Left lobe of liver (tissue), 2 donors: ENCODE measurements at places on chromosomes 7 and 10. TPM values are rescaled to one million over a fixed set of nuclear protein-coding genes. Genes with fewer than 3 reads are reported as not detected.

The PTEN gene
- 41.5 TPM for total RNA-seq

The NUTM2A gene
- total RNA-seq = 1.1 TPM

The ZNF33B gene
- 17.3 TPM for total RNA-seq

The FZD8 gene
- 5.7 TPM for total RNA-seq

The SEMA3E gene
- total RNA-seq = 0.45 TPM

The CC2D2B gene
- total RNA-seq = 0.10 TPM

The TMEM196 gene
- not detected for total RNA-seq

The ATE1 gene
- total RNA-seq = 20.1 TPM

The CCDC146 gene
- total RNA-seq = 2.6 TPM

The CCL24 gene
- total RNA-seq = 0.88 TPM

The HOXA2 gene
- total RNA-seq = 0.15 TPM

DNA sequence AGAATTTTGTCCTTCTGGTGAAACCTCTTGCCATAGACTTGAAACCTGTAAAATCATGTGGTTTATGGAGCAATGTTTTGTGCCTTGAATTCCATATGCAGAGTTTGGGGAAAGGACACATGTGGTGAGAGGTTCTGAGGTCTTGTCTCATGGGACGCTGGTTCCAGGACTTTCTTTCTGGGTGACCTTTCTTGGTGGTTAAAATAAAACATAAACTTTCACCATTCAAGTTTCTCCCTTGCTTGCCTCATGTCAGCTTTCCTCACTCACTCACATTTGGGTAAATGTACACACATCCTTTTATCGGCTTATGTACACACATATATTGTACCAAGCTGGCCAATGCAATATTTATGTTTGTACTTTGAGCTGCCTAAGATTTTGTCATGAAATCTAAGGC, 144.9 kb upstream of the CELF2 start:
- DNase-seq = no peak

- peak; percentile 95 for DNase-seq
These were observed at the start of gene GATAD1 for GRCh38 chr7:92447345-92448204. GATAD1 (plus strand) TSS chr7:92447482; CDS start chr7:92447730, 248 bp downstream.

- no peak for DNase-seq
These were observed 12.8 kb downstream of the BRI3 start for GRCh38 chr7:98294326-98294725.

DNA sequence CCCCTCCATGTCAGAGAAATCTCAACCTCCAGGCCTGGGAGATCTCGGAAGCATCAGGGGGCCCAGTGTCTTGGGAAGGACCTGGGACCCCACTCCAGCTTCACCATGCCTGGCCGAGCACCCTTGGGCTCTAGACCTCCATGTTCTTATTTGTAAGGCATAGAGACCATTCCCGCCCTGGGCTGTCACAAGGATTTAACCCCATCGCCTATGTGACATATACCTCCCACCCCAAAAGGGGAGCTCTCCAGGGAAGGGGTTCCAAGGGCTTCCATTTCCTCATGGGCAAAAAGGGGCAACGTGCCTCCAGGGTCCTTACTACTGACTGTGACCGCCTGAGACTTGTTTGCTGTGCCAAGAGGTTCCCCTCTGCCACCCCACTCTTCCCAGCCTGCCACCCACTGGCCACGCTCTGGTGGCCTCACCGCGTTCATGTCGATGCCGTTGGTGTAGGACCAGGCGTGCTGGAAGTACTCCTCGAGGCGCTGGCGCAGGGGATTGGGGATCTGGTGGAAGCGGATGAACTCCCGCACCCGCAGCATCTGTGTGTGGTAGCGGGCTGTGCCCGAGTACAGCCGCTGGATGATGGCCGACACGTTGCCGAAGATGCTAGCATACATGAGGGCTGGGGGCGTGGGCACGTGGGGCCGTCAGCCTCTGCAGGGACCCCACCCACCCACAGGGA, 27.5 kb downstream of the KCNH2 start:
- DNase-seq = no peak

GRCh38 chr10:1094112-1095057, 38.2 kb downstream of the WDR37 start:
- DNase-seq = peak; percentile 24

GRCh38 chr10:4867520-4868356, 41.7 kb downstream of the AKR1E2 start:
- no peak for DNase-seq

GRCh38 chr10:9069136-9069535, 1014.6 kb downstream of the GATA3 start:
- DNase-seq = no peak

DNA sequence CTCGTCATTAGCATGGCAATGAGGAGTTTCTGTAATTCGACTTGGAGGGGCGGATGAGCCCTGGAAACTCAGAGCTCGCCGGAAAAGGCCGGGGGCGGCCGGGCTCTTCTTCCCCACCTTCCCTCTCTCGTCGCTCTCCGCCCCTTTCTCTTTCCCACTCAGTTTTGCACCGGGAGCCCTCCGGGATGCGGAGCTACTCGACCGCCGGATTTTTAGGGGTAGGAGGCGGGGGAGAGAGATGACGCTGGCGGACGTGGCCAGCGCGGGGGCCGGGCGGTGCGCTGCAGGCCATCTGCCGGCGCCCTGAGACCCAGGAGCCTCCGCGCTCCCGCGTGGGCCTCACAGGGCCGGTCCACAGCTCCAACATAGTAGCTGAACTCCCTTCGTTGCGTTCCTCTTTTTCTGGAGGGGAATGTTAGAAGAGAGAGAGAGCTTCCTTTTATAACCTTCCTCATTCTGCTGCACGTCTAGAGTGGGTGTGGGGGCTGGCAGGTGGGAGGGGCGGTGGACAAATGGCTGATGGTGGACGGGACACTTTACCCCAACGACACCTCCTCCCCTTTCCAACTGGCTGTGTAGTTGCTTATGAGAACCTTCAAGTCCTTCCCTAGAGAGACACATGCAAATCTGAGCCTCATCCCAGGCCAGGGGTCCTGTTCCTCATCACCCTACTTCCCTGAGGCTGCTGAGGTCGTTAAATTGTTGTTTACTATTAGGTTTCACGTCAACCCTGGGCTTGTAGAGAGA, 1.1 kb upstream of the HOXA1 start:
- no peak for DNase-seq

DNA sequence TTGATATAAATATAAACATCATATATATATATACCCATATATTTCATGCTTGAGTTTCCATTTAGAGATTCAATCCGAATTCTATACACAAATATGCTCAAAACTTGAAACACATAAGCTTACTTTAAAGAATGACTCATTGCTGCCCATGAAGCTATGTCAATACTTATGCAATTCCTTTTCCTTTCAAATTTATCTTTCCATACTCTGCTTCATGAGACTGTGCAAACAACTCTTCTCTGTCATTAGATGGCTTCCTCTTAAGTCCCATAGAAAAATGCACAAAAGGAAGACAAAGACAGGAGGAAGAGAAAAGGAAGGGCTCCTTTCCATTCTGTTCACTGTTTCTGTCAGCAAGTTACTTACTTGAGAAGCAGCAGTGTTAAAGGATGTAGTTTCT, 895.7 kb upstream of the SORCS1 start:
- no peak for DNase-seq

DNA sequence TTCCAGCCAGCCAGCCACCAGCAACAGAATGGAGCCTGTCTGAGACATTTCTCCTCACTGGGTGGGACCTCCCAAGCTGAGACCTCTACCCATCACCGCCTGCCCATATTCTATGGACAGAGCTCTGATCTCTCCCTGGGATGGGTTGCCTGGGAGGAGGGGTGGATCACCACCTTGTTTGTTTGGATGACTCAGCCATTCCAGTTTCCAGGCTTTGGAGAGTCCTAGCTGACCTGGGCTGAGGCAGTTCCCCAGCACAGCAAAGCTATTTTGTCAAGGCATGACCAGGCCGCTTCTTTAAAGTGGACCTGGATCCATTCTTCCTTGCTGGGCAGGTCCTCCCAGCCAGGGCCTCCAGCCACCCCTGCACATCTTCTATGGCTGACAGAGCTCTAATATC, 982.3 kb downstream of the DNAJB9 start:
- DNase-seq = no peak

DNA sequence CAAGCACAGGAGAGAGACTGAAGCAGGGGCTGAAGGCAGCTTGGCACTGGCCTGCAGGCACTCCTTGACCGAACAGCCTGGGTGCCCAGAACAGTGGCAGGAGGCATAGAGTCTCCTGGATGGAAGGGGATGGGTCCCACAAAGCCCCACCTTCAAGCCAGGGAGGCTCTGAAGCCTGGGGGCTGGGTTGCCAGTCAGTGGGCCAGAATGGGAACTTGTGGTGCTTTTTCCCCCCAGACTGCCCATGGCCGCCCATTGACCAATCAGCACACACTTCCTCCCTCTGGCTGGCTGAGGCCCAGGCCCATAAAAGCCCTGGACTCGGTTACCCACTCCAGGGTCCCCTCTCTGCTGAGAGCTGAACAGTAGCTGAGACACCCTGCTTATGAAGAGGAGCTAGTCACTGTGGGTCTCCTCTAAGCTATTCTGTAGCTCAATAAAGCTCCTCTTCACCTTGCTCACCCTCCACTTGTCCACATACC, 109.6 kb downstream of the ELAPOR2 start:
- DNase-seq = no peak

- DNase-seq = no peak
These were observed 34.6 kb downstream of the PSAP start for GRCh38 chr10:71816421-71816851.

- no peak for DNase-seq
These were observed 2.4 kb upstream of the IRF5 start for GRCh38 chr7:128935342-128935730.

DNA sequence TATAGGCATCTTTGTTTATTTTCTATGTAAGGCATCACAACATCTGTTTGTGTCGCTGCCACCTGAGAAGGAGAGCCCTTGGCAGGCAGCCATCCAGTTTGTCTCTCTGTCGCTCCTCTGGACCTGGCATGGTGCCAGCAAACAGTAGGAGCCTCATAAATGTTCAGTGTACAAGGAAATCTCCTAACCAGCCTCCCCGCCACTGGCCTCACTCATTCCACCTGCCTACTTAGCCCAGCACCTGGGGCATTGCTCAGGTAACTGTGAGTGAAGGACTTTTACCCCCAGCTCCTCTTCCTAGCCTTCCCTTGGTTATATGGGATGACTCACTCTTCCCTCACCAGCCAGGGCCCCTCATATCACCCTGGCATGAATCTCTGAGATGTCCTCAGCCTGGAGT, 61.7 kb upstream of the NPTX2 start:
- DNase-seq = no peak

GRCh38 chr7:151007469-151007898, 16.7 kb downstream of the NOS3 start:
- DNase-seq = no peak

- DNase-seq = no peak
These were observed 300.7 kb upstream of the ADARB2 start for GRCh38 chr10:2038036-2038435.

GRCh38 chr7:3439333-3440030, 138.4 kb downstream of the SDK1 start:
- no peak for DNase-seq
